ENCODE measurements at places on chromosomes 1 and 21.

DNA sequence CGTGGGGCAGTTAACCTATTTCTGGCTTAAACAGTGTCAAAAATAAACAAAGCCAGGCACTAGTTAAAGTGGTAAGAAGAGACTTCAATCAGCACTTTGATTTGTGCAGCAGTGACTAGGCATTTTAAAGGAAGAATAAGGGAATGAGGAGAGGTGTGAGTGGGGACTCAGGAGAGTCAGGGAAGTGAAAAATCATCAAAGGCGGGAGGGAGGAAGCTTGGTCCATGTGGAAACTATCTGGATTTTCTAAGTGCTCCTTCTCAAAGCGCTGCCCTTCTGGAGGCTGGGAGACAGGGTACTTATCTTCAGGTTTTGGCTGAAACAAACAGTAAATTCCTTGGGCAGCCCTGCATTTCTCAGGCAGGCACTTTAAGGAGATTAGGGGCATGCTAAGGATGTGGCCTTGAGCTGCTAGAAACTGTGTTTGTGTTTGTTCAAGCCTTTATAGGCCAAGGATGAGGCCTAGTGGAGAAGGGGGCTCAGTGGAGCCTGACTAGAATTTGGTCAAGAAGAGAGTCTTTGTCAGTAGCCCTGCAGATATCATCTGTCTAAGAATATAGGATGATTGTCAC, 486.5 kb downstream of the SIPA1L2 start:
- no peak for DNase-seq

DNA sequence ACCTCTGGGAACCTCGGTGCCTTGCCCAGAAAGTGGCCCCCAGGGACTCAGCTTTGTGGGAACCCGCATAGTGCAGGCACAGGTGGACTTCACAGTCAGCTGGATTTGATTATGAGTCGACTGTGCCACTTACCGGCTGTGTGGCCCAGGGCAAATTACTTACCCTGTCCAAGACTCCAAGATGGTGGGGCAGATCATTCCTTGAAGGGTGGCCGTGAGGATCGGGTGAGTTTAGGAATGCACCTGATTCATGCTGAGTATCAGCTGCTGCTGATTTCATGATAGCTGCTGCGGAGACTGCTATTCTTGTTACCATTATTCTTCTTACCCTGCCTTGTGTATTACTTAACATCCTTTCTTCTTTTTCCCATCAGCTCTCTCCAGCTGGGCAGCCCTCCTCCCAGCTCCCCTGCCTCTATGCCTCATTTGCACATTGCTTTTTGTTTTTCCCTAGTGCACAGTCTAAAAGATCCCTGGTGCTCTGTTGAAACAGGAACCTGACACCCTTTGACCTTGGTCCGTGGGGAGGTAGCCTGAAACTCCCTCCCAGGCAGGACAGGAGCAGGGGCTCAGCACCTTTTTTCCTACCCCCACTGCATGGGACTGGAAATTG, 40.5 kb upstream of the FHAD1 start:
- DNase-seq: no peak

DNA sequence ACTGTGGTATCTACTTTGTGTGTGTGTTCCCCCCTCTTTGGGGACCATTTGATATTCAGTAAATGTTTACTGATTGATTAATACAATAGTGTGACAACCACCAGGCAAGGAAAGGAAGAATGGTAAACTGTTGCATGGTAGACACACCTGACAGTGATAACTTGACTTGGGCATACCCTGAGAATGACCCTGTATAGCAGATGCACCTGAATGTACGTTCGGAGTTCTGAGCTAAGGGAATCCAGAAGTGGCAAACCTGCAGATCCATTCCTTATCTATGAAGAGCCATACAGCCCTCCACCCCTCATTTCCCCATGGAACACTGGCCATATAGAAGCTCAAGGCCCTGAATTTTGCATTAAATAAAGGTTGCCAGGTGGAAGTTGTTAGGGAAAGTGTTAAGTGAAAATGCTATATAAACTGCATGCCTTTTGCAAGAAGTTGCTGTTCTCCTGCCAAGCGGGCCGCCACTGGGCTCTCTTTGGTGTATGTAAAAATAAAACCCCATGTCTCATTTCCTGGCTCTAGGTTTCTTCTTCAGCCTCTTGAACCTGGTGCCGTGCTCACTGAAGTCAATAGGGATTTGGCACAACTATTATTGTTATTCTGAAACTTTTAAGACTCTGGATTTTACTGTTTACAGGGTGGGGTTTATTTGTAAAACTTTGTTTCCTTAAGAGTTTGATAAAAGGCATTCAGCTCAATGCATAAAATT, 32.6 kb upstream of the DENND1B start:
- DNase-seq: no peak

- DNase-seq: no peak
Measured at GRCh38 chr1:48677306-48678287, 99.1 kb downstream of the BEND5 start.

GRCh38 chr1:30420519-30421050, 302.8 kb downstream of the MATN1 start:
- DNase-seq: no peak

DNA sequence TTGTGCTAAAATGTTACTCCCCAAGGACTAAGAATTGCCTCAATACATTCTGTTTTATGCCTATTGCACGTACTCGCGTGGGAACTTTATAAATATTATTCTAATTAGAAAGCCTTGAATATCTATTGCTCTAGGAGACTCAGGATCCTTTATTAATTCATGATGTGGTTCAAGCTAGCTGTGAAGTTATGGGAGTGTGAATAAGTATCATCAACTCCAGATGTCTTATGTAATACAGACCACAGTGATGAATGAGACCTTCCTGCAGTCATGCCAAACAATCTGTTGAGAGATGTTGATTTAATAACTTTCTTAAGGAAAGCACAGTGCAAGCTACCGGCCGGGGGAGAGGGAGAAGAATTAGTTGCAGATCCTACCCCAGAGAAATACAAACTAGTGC, 519.2 kb upstream of the ZP4 start:
- DNase-seq: no peak

DNA sequence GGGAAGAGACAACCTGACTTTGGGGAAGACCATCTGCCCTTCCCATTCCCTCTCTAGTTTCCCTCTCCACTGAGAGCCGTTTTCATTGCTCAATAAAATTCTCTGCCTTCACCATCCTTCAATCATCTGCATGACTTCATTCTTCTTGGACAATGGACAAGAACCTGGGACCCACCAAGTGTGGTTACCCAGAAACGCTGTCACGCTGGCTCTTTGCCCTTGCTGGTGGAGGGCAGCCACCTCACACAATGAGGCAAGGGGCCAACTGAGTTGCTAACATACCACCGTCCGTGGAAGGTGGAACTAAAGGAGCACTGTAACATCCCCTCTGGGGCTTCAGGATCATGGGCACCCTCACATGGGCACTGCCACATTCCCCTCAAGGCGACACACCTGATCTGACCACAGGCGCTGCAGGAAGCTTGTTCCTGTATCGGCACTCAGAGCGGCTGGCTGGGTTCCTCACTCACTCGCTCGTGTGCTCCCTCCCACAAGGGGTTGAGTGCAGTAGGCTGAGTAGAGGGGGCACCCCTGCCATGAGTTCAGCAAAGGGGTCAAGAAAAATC, 652.4 kb downstream of the PLPP3 start:
- DNase-seq: no peak

DNA sequence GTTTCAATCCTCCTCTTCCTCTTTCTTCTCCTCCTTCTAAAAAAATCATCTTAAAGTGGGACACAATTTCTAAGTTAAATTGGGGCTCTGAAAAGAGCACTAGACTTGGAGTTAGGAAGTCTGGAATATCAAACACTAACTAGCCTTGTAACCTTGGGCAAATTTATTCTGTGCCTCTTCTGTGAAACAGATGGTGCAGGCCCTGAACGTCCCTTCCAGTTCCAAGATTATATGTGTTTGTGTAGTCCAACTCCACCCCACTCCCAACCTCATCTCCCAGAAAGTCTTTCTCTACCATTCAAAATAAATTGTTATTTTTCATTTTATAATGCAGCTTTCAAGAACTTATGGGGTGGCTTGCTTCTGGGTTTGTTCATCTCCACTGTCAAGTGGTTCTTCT, 630.0 kb downstream of the LMO4 start:
- DNase-seq: no peak

DNA sequence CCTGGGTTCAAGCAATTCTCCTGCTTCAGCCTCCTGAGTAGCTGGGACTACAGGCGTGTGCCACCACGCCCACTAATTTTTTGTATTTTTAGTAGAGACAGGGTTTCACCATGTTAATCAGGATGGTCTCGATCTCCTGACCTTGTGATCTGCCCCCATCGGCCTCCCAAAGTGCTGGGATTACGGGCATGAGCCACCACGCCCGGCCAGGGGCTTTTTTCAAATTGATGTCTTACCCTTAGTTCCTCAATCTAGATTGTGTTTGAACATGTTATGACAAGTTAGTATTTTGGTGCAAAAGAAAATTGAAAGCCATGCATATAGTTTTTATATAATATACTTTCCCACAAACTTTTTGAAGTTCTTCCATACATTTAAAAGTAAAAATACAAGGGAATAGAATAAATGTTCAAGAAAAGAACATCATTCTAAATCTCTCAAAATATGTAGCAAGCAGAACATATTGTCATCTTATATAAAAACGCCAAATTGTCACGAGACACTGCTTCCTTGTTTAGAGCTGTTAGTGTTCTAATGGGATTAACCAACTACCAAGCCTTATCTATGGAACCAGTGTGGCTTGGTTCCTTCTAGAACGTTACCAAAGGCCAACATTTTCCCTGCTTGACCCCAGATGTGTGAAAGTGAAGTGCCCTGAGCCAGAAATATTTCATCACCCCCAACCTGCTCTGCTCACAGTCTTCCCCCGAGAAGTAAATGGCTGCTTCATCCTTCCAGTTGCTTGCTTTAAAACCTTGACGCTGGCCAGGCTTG, 9.5 kb upstream of the PLEKHM2 start:
- no peak for DNase-seq

DNA sequence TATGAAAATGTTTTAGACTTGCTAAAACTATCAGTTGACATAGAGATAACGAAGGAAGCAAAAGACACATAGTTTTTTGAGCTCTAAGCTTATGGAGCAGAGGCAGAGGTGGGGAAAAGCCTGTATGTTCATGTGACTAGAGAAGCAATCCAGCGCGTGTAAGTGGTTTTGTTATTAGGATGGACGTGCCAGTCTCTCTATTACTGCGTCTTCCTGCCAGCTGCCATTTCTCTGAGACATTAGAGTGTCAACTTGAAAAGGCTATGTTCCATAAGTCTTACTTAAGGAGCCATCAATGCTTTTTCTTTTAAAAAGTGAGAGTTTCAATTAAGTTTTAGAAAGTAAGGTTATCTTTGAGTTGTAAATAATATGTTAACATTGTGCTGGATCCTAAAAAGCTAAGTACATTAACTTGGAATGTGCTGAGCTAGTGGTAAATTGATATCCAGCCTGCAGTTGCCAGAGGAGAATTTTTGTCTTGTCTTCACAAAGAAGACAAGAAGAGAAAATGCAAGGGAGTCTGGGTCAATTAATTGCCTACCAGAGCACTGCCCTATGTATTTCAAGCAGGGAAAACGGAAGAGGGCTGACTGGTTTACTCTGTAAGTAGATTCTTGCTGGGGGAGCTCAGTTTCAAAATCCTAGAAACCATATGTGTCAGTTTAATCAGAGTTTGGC, 161.8 kb upstream of the B3GALT2 start:
- no peak for DNase-seq

DNA sequence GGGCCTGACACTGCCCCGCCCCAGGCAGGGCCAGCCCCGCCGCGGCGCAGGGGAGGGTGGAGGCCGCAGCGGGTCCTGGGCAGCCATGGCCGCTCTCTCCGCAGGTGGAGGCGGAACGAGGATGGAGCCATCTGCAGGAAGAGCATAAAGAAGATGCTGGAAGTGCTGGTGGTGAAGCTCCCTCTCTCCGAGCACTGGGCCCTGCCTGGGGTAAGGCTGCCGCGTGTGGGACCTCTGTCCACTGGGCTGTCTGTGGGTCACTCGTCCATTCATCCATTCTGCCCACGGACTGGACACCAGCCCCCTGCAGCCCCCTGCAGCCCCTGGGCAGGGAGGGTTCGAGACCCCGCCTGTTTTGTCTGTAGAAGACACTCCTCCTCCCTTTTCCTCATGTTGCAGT, 18.4 kb upstream of the LRRC3 start:
- no peak for DNase-seq

GRCh38 chr1:102234753-102235359, 238.1 kb upstream of the OLFM3 start:
- DNase-seq: no peak

GRCh38 chr1:109931189-109931731, 20.6 kb downstream of the CSF1 start:
- no peak for DNase-seq

DNA sequence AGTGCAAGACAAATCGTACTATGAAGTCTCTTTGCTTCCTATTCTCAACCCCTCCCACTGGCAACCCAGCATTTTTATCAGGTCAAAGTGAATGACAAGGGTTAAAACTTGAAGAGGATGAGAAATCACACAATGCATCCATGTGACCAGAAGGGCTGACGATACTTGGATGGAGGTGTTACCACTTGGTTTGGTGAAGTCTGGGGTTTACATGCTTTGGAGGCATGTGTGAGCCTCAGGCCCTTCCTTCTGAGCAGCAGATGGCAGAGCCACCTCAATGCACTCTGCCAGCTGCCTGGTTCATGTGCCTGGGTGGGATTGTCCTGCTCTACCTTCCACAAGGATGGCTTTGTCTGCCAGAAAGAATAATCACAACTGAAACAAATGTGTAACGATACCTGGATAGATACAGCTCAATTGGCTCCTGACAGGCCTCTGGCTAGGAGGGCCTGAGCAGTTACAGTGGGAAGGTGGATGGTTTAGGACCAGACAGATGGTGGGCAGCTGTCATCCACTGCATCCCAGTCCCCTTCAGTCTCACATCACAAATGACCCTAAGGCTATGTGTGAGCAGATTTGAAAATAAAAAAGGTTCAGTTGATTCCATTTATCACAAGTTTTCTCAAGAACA, 51.5 kb upstream of the CNIH3 start:
- DNase-seq: no peak
